Mucosa of descending colon (tissue), 3 donors: ENCODE measurements at places on chromosomes 11 and 22. TPM values are rescaled to one million over a fixed set of nuclear protein-coding genes. Genes with fewer than 3 reads are reported as not detected.

DNA sequence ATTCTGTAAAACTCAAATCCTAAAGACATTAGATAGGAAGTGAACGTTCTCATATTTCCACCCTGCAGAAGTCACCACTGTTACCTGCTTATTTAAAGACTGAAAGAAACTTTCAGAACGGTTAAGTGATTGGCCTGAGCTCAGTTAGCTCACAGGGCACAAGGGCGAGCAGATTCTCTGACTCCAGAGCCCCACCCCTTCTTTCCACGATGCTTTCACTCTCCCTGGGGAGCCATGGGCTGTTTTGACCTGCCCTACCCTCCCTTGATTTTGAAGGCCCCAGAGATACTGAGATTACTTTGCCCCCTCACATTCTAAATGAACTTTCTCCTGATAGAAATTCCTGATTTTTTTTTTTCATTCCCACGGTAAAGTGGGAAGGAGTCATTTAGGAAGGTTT is 33.9 kb downstream of the ARHGAP1 start:
- no peak for DNase-seq

APOA4 gene
- total RNA-seq = not detected

- DNase-seq = no peak
Measured at GRCh38 chr11:5280582-5281102, 10.9 kb upstream of the HBE1 start.

KIRREL3 gene
- 0.70 TPM for total RNA-seq

DNA sequence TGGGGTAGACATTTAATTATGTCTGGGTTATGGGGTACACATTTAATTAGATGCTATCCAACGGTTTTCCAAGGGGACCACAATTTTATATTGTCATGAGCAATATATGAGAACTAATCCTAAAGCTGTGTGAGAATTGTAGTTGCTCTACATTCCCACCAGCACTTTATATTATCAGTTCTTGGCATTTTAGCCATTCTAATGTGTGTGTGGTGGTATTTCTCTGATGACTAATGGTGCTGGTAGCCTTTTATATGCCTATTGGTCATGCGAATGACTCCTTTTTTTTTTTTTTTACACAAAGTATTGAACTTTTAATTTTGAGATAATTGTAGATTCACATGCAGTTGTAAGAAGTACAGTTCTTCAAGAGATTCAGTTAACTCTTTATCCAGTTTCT is 26.2 kb downstream of the TMEM135 start:
- DNase-seq = no peak

API5 gene
- total RNA-seq = 70.9 TPM

DNA sequence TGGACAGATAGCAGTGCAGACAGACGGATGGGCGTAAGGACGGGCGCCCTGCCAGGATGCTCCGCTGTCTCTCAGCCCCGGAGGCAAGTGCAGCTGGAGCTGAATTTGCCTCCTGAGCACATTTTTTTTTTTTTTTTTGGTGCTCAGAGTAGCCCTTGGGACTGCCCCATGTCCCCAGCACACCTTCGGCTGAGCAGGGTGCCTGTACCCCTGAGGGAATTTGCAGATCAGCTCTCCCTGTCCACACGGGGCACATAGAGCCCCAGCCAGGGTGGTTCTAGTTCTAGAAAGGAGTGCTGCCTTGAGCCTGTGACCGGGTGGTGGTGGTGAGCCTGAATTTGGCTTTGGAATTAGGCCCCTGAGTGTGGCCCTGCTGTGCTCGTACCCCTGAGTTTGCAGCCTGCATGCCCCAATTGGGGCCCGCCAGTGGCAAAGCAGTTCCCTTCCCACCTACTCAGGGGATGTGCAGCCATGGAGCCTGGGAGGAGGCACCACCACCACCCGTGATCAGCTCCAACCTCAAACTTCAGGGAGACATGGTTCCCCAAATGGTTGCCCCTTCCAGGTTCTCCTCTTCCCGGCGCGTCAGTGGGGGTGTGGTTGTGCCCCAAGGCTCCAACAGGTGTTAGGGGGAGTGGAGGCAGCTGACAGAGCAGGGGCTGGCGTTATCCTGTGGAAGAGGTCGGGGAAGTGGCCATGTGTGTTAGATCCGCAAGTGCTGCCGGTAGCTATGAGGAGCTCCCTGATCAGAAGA is 1232.7 kb downstream of the BRD1 start:
- DNase-seq = no peak

DNA sequence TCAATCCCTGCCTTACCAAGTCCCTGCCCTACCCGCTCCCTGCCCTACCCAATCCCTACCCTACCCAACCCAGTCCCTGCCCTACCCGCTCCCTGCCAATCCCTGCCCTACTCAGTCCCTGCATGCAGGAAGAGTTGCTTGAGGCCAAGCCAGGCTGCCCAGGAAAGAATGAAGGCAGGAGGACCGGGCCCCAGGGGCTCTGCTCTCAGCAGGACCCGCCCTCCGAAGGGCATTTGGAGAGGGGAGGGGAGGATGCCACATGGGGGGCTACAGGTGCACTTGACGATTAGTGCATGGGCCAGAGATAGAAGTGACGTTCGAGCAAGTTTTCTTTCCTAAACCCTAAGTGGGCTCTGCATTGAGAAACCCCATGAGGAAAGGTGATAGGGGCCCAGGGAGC is 581.2 kb downstream of the TBC1D22A start:
- DNase-seq = no peak

TMEM86A gene
- total RNA-seq = 5.0 TPM

OR6T1 gene
- not detected for total RNA-seq

DNA sequence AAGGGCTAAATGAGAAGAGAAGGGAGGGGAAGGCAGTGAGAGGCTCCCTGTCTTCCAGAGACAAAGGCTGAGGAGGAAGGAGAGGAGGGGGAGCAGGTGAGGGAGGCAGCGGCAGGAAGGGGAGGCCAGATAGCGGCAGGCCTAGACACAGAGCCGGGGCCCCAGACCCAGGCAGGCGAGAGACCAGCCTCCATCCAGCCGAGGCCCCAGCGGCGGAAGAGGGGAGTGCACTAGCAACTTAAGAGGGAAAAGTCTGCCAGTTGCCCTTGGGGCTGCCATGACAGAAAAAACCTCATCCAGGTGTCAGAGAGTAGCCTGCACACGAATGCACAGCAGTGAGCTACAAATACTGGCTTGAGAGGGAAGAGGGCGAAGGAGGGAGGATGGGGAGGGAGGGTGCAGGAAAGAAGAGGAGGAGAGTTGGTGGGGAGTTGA is 46.7 kb downstream of the IGLL1 start:
- peak; percentile 52 for DNase-seq

GRCh38 chr22:36153501-36154422 is 6.8 kb downstream of the APOL3 start:
- DNase-seq = no peak

- no peak for DNase-seq
Measured at GRCh38 chr22:32684822-32685187, 116.7 kb upstream of the TIMP3 start.

DNA sequence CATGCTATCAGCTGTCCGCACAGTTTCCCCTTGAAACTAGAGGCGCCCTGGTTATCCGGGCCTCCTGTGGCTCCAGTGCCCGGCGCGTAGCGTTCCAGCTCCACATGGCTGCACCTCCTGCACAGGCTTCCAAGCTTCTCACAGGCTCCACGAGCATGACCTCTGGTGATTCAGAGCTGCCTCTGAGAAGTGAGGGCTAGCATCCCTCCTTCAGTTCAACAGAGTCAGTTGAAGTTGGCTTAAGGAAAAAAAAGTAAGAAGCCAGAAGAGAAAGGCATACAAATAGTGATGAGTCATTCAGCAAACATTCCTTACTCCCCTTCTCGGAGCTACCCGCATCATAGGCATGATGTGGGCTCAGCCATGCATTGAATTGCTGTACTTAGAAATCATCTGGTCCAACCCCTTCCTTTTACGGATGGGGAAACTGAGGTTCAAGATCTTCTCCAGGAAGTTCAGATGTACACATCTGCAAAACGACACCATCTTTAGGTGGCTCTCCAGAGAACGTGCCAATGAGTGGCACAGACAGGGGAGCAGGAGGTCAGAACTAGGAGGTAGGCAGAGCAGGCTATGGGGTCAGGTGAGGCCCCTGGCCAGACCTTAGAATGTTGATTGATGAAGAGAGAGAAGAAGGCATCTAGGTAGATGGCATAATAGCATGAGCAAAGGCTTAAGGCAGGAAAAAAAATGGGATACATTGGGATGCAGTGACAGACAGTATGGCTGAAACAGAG is 216.3 kb upstream of the TBCEL start:
- DNase-seq = no peak

USH1C gene
- 229 TPM for total RNA-seq

DNA sequence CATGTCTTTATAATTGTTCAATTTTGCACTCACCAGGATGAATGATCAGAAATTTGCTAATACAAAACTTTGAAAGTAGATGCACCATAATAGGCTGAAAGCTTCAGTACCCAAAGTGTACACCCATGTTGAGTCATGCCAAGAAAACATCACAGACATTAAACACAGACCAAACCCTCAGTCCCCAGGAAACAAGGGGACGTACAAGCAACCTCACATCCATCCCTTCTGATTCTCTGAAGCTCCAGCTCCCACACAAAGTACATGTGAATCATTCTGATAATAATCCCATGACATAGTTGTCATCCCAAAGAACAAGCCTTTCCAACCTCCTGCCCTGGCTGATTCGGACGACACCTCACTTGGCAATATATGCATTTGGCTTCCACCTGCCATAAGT is 183.8 kb downstream of the SNX19 start:
- no peak for DNase-seq

DNA sequence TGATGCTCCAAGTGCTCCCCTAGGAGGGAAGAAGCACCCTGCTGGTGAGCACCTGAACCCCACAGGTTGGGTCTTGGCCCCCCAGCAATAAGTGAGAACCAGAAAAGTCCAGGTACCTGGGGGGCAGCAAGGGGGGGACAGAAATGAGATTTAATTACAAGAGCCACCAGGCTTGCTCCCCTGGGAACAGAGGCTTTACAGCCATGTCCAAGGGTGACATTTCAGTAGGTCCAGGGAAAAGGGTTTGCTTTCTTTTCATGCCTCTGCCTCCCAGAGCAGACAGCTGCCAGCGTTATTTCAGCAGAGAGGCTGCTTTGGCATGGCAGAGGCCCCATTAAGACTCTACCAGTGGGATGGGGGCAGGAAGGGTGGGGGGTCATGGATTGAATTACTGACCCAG is 437.7 kb downstream of the BUD13 start:
- no peak for DNase-seq

CLMP gene
- 4.7 TPM for total RNA-seq

- no peak for DNase-seq
Measured at GRCh38 chr11:33214187-33214586, 43.0 kb upstream of the HIPK3 start.

GRCh38 chr11:81345609-81346008 is 1388.1 kb downstream of the FAM181B start:
- no peak for DNase-seq

RAG1 gene
- 1.9 TPM for total RNA-seq

GAL gene
- total RNA-seq = 2.4 TPM

GRCh38 chr11:119489087-119489486 is 66.1 kb upstream of the THY1 start:
- DNase-seq = no peak

DNA sequence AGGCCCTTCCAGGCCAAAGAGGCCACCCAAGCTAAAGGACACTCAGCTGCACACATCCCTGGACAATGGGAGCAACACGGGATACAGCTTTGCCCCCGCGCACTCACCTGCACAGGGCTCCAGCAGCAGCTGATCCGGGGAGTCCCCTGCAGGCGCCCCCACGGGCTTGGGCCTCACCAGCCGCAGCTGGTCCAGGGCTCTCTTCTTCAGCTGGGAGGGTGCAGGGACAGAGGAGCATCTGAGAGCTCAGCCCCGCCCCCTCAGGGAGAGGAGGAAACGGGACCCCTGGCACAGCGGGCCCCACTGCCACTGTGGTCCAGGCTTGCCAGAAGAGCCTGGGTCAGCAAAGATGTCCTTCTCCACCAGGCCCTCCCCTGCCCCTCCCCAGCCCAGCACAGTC is 7.8 kb upstream of the MFNG start:
- DNase-seq = no peak
